ENCODE measurements at places on chromosomes 6 and 20.

- H3K4me1 ChIP-seq: no peaks in the 10 kb centered on the region
- H3K27me3 ChIP-seq: peaks cover 29% of the 10 kb centered on the region
- H3K36me3 ChIP-seq: no peaks in the 10 kb centered on the region
Measured at GRCh38 chr20:63054103-63054474, 47.3 kb upstream of the BHLHE23 start.

DNA sequence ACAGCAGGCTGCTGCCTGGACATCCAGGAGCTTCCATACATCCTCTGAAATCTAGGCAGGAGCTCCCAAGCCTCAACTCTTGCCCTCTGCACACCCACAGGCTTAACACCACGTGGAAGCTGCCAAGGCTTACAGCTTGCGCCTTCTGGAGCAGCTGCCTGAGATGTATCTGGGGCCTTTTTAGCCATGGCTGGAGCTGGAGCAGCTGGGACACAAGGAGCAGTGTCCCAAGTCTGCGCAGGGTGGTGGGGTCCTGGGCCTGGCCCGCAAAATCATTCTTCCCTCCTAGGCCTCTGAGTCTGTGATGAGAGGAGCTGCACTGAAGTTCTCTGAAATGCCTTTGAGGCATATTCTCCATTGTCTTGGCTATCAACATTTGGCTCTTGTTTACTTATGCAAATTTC, 255.0 kb downstream of the DLL1 start:
- no peak for DNase-seq
- no peaks in the 10 kb centered on the region for H3K36me3 ChIP-seq
- H3K27me3 ChIP-seq: no peaks in the 10 kb centered on the region
- peaks cover 8% of the 10 kb centered on the region for H3K4me1 ChIP-seq
- no peak overlapping the region for H3K4me3 ChIP-seq

DNA sequence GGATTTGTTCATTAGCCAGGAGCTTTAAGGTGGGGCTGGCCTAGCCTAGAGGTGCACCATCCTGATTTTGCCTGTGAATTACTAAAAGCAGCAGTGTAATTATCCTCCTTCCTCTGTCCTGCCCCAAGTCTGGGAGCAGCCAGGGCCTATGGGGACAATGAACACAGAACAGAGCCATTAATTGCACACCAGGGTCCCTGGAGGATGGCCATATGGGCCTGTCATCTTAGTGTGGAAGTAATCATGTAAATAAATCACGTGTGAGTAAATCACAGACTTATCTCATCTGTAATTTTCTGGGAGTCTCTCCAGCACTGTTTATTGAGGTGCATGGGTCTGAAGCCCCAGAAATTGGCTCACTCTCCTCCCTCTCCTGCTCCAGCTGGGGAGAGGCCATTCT, 176.3 kb downstream of the LRFN2 start:
- no peak overlapping the region for H3K27ac ChIP-seq
- H3K4me1 ChIP-seq: no peaks in the 10 kb centered on the region
- DNase-seq: no peak
- no peaks in the 10 kb centered on the region for H3K27me3 ChIP-seq
- no peaks in the 10 kb centered on the region for H3K36me3 ChIP-seq
- H3K4me3 ChIP-seq: no peak overlapping the region

DNA sequence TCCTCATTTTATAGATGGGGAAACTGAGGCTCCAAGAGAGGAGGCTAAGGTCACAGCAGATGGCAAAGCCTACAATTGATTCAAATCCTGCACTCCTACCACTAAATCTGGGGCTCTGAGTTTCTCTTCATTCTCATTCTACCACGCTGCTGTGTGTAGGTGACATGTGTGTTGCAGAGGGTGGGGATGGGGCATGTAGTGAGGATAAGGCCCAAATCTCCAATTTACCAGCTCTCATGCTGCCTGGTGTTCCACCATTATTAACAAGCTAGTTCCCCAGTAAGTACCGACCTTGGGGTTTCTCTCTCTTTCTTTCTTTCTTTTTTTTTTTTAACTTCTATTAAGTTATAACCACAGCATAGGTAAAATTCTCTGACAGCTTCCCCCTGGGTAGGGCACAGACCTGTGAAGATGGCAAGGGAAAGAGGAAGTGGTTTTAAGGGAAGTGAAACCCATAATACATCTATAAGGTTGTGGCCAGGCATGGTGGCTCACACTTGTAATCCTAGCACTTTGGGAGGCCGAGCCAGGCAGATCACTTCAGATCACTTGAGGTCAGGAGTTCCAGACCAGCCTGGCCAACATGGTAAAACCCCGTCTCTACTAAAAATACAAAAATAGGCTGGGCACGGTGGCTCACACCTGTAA, 13.0 kb upstream of the MATN4 start:
- H3K27ac ChIP-seq: no peak overlapping the region
- no peaks in the 10 kb centered on the region for H3K4me1 ChIP-seq
- H3K27me3 ChIP-seq: peaks cover 3% of the 10 kb centered on the region

DNA sequence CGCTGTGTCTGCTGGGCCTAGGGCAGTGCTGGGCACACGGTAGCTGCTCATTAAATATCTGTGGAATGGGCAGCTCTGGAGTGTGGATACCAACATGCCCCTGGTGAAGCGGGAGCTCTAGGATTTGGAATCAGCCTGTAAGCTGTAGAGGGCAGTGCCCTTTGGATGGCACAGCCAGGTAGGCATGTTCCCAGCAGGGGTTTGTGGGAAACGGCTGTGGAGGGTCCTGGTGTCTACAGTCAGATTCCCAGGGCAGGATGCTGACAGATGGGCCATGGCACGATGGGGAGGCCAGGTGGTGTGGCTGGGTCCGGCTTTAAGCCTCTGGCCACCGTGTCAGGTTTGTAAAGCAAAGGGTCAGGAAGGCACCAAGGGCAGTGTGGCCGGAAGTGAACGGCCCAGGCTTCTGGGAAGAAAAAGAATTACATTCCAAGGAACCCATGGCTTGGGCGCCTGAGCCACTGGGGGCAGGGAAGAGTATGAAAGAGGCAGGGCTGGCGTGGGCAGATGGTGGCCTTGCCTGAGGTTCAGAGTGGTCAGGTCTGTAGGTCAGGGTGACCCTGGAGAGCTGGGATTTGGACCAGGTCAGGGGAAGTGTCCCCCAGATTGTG, 44.8 kb downstream of the UBE2V1 start:
- no peaks in the 10 kb centered on the region for H3K27me3 ChIP-seq
- no peak for DNase-seq
- no peak overlapping the region for H3K4me3 ChIP-seq
- no peak overlapping the region for H3K27ac ChIP-seq
